ENCODE measurements at places on chromosomes 4 and X. TPM values are rescaled to one million over a fixed set of nuclear protein-coding genes. Genes with fewer than 3 reads are reported as not detected.
A peak's percentile ranks its signal among the peaks of the same experiment; 100 is the strongest.

PAGE1 gene
- total RNA-seq = not detected

ITGB1BP2 gene
- 3.5 TPM for total RNA-seq

DNA sequence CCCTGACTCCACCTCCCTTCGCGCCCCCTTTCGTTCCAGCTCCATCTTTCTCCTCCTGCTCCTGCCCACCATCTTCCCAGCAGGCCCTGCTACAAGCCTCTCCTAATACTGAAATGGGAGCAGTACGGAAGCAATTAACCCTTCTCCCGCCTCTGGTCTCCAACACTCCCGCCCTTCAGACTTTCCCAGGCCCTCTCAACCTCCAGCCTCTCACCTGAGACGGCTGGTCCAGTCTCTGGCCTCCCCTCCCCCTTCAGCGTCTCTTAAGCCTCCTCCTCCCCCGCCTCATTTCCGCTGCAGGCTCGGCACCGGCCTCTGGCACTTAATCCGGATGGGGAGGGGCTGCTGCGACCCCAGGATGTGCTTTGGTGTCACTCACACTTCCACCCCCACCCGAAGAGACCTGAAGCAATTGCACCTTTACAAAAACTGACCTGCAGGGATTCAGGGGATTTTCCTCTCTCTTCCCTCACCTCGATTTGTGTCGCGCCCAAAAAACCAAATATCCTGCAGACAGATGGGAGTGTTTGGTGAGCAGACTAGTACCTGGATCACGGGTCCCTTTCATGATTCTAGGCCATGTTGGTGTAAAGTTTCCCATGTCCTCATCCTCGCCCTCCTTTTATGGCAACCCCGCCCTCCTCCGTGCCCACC, 657 bp downstream of the TCEAL8 start:
- peak; percentile 51 for DNase-seq

DNA sequence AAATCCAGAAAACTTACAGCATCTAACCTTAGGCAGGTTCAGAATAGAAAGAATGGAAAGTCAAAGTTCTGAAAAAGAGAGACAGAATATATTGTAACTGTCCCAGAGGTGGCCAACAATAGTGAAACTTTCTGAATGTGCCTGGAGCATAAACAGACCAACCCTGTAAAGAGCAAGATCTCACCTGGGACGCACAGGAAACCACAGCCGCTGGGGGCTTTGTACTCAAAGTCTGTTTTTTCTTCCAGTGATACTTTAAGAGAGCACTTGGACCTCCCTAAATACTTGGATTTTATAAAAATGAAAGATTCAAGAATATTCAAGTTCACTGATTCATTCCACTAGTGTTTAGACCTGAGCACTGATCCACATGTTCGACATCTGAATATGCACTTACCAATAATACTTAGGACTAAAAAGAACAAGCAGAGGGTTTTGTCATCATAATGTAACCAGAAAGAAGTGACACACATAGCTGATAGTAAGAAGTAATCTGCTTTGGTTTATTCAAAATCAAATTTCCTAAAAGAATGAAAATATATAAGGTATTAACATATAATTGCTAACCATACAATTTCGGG, 35.3 kb downstream of the ARAP2 start:
- peak; percentile 36 for DNase-seq

DNA sequence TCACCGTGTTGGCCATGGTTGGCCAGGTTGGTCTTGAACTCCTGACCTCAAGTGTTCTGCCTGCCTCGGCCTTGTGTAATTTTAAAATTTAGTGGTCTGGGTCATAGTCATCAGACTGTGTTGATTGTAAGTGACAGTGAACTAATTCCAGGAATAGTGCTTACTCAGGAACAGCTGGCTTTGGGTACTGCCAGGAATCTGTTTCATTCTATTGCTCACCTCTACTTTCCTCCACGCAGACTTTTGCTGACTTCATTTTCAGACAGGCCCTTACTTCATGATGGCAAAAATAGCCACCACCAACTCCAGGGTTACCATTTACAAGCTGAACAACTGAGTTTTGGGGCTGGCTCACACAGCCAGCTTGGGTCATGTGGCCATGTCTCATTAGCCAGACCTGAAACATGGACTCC, 54.6 kb downstream of the FNIP2 start:
- DNase-seq = no peak

DNA sequence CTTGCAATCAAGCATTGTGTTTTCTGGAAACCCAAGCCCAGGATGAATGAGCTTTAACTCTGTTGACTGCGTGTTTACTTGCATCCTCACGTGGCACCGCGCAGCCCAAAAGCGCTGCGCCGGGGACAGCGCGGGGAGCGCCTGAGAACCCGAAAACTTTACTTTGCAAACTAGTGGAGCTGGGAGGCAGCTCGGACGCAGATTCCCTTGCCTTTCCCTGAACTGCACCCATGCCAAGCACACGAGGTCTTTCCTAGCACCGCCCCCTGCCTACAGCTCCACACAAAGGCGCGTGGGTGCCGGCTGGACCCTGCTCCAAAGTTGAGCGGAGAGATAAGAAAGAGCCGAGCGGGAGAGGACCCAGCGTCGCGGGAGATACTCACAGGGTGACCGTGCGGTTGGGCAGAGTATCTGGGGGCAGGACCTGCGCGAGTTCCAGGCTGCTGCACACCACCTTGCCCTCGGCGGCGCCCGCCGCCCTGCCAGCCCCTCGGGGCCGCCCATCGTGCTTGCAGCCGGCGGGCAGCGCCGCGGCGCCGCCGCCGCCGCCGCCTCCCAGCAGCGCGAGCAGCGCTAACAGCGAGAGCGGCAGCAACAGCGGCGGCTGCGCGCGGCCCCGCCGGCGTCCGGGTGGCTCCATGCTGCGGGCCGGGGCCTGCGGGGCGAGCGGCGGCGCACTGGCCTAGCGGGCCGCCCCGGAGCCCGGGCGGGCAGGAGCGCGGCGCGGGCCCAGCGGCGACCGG, 550 bp downstream of the ADGRA3 start:
- no peak for DNase-seq

LONRF3 gene
- 8.7 TPM for total RNA-seq

DNA sequence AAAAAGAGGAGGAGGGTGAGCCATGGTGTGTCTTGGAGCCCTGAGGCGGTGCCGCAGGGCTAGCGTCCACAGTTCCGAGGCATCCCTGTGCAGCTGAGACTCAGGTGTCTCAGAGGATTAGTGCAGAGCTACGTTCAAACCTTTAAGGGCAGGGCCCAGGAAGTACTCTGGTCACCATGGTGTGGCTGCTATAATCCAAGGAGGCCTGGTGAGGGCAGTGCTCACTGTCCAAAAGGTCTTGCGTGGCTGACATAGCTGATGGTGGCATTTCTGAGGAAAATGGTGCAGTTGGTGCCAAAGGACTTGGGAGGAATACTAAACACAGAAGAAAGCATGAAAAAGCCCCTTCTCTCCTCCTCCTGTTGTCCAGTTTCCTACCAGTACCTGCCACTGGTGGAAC, 146.9 kb downstream of the DCHS2 start:
- DNase-seq = no peak

- no peak for DNase-seq
Observed at GRCh38 chr4:6890358-6890757, 19.3 kb upstream of the TBC1D14 start.

- no peak for DNase-seq
Observed at GRCh38 chr4:3127112-3127511, 52.6 kb downstream of the HTT start.

- no peak for DNase-seq
Observed at GRCh38 chr4:125464146-125464545, 149.4 kb downstream of the FAT4 start.

- DNase-seq = no peak
Observed at GRCh38 chr4:153428941-153429475, 37.2 kb upstream of the TMEM131L start.

DNA sequence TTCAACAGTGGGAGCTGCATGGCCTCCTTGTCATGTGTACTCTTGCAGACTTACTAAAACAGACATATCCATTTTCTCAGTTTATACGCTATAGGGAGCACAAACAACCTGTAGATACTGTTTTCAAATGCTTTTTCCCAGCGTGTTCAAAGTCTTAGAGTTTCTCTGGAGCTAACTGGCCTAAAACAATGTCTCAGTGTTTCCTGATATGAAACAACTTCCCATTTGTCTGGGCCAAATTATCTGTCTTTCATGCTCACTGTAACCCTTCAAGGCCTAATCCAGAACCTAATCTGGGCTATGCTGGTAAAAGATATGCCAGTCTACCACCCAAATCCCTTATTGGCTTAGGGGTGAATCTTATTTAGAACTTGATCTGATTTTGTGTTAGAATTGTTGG, 38.8 kb downstream of the RAB40A start:
- DNase-seq = no peak
